Colonic mucosa (tissue), 4 donors: ENCODE measurements at places on chromosomes 6 and 20.

- no peaks in the 10 kb centered on the region for H3K36me3 ChIP-seq
- no peak overlapping the region for H3K4me3 ChIP-seq
- H3K27me3 ChIP-seq, result no peaks in the 10 kb centered on the region
- no peaks in the 10 kb centered on the region for H3K4me1 ChIP-seq
- no peak overlapping the region for H3K27ac ChIP-seq
Observed at GRCh38 chr20:7231303-7231702, 463.8 kb downstream of the BMP2 start.

- no peaks in the 10 kb centered on the region for H3K4me1 ChIP-seq
- H3K36me3 ChIP-seq, result no peaks in the 10 kb centered on the region
- H3K4me3 ChIP-seq, result no peak overlapping the region
- DNase-seq, result no peak
- H3K27ac ChIP-seq, result no peak overlapping the region
- no peaks in the 10 kb centered on the region for H3K27me3 ChIP-seq
Observed at GRCh38 chr6:26380256-26380655, 2.7 kb upstream of the BTN2A2 start.

DNA sequence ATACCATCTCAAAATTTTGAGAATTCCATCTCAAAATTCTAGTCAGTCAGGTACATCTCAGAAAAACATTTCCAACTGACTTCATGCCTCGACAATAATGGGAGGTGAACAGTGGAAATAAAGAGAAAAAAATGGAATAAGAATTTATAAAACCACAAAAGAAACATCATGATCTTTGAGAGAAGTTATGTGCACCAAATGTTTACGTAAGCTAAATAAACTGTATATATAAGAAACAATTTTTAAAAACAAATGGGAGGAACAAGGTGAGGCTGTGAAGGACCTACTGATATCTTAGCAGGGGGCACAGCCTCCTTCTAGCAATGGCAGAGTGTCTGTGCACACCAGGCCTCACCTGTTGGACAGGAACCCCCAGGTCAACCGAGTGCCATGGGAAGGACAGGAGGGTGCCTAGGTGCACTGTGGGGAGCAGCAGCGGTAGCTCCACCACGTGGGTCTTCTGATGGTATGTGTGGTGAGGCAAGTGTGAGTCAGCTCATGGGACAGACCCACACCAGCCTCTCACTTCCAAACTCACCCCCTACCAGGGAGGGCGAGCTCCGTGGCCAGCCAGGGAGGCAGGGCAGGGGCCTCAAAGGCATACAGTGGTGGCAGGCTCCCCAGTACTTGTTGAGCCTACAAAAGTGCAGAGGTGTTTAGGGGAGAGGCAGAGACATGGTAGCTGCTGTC, 23.2 kb downstream of the DIDO1 start:
- no peak overlapping the region for H3K4me3 ChIP-seq
- peaks cover 13% of the 10 kb centered on the region for H3K4me1 ChIP-seq
- no peak for DNase-seq
- H3K36me3 ChIP-seq, result peaks cover 29% of the 10 kb centered on the region
- H3K27ac ChIP-seq, result no peak overlapping the region
- H3K27me3 ChIP-seq, result no peaks in the 10 kb centered on the region

GRCh38 chr6:15247500-15248450, 1.9 kb downstream of the JARID2 start:
- no peaks in the 10 kb centered on the region for H3K27me3 ChIP-seq
- H3K4me3 ChIP-seq, result peak overlapping the region; percentile 62
- peak; percentile 68 for DNase-seq
- H3K36me3 ChIP-seq, result no peaks in the 10 kb centered on the region
- H3K4me1 ChIP-seq, result no peaks in the 10 kb centered on the region
- peak overlapping the region; percentile 82 for H3K27ac ChIP-seq

DNA sequence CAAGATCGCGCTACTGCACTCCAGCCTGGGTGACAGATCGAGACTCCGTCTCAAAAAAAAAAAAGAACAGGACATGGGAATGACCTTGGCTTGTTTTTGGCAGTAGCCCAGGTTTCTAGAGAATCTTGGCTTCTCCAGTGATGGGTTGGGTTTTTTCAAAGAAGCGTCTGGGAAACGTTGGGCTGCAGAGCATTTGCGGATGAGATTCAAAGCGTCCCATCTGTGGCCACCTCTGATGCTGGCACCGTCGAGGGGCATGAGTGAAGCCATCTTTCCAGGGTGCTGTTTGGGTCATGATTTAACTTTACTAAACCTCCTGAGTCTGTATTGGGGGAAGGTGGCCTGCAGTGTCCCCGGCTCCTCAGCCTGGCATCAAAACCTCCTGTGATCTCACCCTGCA, 43.2 kb upstream of the SRF start:
- DNase-seq, result no peak
- no peaks in the 10 kb centered on the region for H3K36me3 ChIP-seq
- no peak overlapping the region for H3K27ac ChIP-seq

DNA sequence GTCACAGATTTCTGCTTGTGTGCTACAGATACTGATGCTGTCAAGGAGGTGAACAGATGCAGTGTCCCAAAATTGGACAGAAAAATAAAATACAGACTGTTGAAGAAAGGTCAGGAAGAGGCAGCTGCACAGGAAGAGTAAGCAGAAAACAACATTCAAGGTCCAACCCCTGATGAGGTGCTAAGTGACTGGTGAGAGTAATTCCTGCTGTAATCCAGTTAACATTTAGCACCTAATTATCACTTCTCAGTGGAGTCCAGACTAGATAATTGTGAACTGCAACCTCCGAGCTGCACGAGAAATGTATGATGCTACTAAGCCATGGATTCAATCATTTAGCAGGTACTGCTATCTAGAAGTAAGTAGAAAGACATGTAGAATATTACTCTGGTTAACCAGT, 36.3 kb upstream of the NRSN1 start:
- H3K36me3 ChIP-seq, result no peaks in the 10 kb centered on the region
- no peak for DNase-seq
- H3K27ac ChIP-seq, result no peak overlapping the region
- H3K27me3 ChIP-seq, result no peaks in the 10 kb centered on the region
